H4 (cell line): ENCODE measurements at places on chromosomes 7 and 10. TPM values are rescaled to one million over a fixed set of nuclear protein-coding genes. Genes with fewer than 3 reads are reported as not detected.

- no peak for DNase-seq
Measured at GRCh38 chr7:1753564-1753867, 83.4 kb downstream of the ELFN1 start.

GRCh38 chr7:137875746-137876145 is 29.0 kb upstream of the DGKI start:
- DNase-seq = no peak

The CCDC136 gene
- total RNA-seq = 5.0 and 5.2 TPM in 2 replicates

The AQP1 gene
- total RNA-seq = 1.4 and 1.7 TPM in 2 replicates

DNA sequence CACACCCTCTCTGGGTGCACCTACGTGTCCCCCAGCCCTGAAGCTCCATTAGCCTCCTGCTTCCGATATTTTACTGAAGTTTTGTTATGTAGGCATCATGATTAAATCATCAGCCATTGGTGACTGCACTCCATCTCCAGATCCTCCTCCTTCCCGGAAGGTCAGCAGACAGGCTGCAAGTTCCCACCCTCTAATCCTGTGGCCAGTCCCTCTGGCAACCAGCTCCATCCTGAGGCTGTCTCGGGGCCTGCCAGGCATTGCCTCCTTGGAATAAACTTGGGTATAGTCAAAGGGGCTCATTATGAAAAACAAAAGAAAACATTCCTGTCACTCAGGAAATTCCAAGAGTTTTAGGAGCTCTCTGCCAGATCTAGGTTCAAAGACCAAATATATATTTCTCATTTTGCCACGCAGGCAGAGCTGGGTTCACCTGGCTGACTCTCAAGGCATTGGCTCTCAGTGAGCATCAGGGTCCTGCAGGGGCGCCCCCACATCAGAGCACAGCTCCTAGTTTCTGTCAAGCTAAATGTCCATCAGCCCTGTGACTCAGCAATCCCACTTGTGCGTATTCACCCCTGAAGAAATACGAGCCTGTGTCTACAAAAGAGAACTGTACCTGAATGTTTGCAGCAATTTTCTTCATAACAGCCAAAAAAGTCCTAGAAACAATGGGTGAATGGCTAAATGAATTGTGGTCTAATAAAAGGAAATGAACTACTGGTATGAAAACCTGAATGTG is 27.4 kb upstream of the TMEM72 start:
- no peak for DNase-seq

- DNase-seq = no peak
Measured at GRCh38 chr7:151247611-151248345, 716 bp downstream of the SMARCD3 start.

DNA sequence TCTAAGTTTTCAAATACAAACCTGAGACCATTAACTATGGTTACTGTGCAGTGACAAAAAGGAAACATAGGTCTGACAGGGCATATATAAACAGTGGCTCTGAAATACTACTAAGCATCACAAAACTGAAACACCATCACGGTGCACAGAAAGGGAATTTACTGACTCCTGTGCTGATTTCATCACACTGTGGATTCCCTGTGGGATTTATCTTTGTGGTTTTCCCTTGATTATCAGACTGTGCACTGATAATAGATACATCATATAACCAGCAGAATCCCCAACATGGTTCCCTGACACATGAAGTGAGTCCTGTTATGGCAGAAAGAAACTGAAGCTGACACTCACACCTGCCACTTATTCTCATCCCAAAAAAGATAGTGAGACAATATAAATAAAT is 676.3 kb upstream of the KCND2 start:
- no peak for DNase-seq

The PHYHIPL gene
- total RNA-seq = 0.06 TPM in 1 of 2 replicates, not detected in the other

DNA sequence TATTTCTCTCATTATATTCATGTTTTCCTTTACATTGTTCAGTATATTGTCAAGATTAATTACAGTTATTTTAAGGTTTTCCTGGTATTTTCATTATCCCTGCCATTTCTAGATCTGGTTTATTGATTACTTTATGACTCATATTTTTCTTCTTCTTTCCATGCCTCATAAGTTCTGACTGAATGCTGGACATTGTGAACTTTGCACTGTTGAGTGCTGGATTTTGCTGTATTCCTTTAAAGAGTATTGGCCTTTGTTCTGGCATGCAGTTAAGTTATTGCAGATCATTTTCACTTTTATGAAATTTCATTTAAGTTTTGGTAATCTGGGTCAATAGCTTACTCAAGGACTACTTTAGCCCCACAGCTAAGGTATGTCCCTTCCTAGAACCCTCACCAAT is 73.1 kb downstream of the KLF6 start:
- no peak for DNase-seq

GRCh38 chr10:112622786-112623185 is 175.8 kb downstream of the VTI1A start:
- no peak for DNase-seq

DNA sequence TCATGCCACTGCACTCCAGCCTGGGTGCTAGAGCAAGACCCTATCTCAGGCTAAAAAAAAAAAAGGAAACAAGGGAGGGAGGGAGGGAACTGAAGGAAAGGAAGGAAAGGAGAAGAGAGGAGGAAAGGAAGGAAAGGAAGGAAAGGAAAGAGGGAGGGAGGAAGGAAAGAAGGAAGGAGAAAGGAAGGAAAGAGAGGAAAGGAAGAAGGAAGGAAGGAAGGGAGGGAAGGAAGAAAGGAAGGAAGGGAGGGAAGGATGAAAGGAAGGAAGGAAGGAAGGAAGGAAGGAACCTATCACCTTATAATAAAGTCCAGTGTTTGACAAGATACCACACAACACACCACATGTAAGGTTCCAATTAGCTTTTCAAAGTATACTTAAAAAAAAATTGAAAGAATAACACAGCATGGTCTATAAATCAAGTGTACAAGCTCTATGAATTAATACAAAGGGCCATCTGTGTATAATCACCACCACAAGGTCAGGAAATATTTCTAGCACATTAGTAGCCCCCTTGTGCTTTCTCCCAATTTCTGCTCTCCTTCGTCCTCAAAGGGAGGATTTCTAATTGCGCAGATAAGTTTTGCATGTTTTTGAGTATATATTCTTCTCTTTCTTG is 26.4 kb downstream of the RNF216 start:
- DNase-seq = no peak
